ENCODE measurements at places on chromosomes 4 and X.

- DNase-seq: peak; percentile 48
Measured at GRCh38 chr4:153151535-153152455, 52.4 kb upstream of the TRIM2 start.

DNA sequence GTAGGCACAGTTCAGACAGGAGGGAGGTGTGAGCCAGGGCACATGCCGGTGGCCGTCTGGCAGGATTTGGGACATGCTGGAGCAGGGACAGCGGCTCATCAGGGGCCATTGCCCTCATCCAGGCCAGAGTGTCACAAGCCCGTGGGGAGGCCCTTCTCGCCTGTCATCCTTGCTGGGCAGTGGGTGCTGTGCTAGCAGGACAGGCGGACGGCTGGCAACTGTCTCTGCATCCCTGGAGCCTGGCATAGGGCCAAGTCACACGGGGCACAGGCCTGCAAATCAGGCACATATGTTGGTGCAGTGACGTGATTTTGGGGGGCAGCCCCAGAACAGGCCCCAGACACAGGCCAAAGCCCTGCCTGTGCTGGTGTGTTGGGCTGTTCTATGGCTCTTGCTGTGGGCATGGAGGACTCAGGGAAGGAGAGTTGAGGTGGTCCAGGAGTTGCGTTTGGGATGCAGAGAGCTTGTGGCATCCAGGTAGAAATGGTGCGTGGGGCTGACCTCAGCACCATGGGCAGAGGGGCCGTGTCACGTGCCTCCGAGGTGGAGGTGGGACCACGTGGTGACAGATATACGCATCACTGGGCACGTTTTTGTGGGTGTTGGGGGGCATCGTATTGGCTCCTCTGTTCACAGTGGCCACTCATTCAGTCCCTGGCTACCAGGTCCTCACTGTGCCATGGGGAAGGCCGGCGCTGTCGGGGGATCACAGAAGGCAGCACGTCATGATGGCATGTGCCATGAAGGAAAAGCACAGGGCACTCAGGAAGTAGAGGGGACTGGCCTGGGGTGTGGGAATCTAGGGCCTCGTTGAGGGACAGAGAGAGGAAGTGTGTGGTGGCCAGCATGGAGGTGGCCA lies 14.6 kb upstream of the MSANTD1 start:
- no peak for DNase-seq

GRCh38 chrX:64205441-64205734 lies at the start of gene AMER1:
Gene AMER1 (minus strand): TSS chrX:64205708. CDS start chrX:64193286, 12,422 bp downstream.
- DNase-seq: peak; percentile 66

- no peak for DNase-seq
Measured at GRCh38 chr4:92307866-92308265, 4.1 kb downstream of the GRID2 start.

DNA sequence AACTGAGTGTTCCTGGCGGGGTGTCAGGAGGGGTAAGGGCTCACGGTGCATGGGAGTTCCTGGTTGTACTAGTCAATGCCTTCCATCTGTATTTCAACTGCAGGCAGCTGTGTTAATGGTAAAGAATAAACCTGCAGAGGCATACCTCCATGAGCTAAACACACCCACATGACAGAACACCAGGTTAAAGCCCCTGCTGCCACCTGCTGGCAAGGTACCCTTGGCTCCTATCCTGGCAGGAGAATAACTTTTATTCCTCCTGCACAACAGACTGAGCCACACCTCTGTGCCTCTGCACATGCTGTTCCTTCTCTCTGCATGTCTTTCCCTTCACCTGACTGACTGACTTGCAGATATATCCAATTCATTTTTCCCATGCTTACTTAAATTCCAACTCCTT lies 11.1 kb downstream of the ITIH6 start:
- peak; percentile 36 for DNase-seq

DNA sequence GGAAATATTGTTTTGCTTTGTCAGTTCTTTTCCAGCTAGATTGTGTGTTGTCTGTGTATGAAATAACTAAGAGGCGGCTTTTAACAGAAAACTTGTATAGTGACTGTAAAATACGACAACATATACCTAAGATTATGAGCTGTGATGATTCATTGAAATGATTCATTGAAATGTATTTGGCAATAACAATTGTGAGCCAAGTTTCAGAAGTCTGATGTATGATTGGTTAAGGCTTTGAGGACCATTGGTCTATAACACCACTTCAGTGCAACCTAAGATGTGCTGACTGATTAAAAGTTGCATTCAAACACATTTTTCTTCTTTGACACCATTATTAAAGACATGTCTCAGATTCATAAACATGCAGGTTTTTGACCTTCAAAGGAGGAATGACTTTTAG lies 76.6 kb downstream of the PTPN13 start:
- DNase-seq: peak; percentile 91

- DNase-seq: no peak
Measured at GRCh38 chr4:89119166-89119565, 7.8 kb downstream of the TIGD2 start.

DNA sequence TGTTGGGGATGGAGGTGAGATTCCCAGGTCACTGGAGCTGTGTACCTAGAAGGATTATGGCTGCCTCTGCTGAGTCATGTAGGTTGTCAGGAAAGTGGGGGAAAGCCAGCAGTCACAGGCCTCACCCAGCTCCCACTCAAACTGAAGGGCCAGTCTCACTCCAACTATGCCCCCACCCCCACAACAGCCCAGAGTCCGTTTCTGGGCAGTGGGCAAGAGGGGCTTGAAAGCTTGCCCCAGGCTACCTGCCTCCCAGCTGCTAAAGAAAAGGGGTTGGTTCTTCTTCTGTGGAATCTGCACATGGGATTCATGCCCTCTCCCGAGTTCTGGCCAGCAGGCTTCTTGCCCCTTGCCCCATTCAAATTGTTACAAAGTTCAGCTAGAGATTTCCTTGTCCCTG lies 116.0 kb upstream of the PGRMC2 start:
- no peak for DNase-seq

DNA sequence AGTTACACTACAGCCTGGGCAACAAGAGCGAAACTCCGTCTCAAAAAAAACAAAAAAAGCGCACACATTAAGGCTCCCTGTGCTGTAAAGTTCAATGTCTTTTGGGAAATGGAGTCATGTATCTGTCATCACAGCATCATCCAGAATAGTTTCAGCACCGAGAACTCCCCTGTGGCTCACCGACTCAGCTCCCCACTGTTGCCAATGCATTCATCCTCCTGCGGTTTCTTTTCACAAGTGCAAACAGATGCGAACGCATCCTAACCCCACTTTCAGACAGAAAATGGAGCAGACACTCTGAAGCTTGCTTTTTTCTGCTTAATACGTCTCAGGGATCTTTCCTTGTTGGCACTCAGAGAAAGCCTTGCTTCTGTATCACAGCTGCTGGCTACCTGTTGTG lies 13.8 kb upstream of the SH3TC1 start:
- peak; percentile 94 for DNase-seq

GRCh38 chr4:3340700-3341083 lies 47.9 kb downstream of the RGS12 start:
- DNase-seq: peak; percentile 21

DNA sequence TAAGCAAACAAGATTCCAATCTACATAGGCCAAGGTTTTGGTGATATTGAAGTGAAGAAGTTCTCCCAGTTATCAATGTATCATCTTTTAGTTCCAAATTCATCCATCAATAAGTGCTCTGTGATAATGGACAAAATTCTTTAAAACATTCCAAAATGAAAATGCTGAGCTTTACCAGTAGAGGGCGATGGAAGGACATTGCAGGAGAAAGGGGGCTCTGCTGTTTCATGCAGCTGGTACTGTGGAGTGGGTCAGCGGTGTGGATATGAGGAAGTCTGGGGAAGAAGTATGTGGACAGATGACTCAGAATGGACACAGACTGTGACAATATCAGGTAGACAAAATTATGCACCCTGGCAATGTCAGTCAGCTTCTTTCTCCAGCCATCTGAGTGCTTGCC lies 46.6 kb upstream of the HS6ST2 start:
- peak; percentile 2 for DNase-seq

DNA sequence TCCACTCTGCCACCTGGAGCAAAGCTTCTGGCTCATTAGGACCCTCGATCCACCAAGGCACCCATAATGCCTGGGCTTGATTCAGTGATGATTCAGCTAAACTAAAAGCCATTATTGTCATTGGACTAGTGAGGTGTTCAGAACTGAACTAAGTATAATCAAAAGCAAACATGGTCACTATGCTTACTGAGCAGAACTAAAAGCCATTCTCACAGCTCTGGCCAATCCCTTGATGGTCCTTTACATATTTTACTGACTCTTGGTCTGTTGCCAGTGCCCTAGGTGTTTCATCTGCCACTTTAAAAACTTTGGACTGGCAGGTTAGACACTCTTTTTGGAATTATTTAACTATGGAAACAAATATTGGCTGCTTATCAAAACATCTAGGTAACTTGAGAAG lies 703.5 kb downstream of the FAT4 start:
- DNase-seq: no peak

DNA sequence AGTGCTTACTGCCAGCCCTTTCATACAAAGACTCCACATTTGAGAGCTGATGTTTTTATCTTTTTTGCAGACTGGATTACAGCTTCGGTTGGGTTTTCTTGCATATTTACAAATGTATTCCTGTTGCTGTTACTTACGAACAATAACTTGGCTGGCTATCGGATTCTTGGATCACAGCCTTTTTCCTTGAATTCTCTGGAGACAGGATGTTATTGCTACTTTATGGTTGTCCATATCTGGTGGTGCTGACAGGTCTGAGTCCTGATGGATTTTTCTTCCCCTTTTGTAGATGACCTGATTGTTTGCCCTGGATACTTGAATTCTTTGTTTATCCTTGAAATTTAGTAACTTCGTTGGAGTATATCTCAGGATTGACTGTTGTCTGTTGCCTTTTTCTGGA lies 77.7 kb downstream of the PDK3 start:
- DNase-seq: no peak

DNA sequence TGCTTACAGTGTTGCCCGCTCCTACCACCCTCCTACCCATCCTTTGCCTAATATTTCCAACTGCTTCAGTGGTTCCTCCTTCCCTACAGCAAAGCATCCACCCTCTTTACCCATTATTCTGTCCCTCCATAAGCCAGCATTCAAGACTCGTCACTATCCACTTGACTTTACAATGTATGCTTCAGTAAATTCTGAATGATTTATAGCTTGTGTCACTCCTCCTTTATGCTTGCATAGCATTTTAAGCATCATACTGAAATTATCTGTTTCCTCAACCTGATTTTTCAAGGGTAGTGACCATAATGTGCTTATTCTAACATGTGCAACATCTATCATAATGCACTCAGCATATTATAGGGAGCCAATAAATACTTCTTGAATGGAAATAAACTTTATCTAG lies 365.5 kb downstream of the RAB28 start:
- DNase-seq: no peak

DNA sequence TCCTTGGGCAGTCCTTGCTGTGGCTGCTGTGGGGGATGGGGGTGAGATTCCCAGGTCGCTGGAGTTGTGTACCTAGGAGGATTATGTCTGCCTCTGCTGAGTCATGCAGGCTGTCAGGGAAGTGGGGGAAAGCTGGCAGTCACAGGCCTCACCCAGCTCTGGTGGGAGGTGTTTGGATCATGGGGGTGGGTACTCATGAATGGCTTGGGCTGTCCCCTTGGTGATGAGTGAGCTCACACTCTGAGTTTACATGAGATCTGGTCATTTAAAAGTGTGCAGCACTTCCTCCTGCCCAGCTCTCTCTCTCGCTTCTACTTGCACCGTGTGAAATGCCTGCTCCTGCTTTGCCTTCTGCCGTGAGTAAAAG lies 24.6 kb upstream of the PDLIM3 start:
- DNase-seq: peak; percentile 91

DNA sequence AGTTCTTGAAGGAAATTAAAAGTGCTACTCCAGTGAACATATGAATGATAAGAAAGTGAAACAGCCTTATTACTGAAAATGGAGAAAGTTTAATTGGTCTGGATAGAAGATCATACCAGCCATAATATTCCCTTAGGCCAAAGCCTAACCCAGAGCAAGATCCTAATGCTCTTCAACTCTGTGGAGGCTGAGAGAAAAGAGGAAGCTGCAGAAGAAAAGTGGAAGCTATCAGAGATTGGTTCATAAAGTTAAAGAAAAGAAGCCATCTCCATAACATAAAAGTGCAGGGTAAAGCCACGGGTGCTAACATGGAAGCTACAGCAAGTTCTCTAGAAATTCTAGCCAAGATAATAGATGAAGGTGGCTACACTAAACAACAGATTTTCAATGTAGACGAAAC lies 85.5 kb upstream of the ATOH1 start:
- no peak for DNase-seq

GRCh38 chr4:166662266-166662843 lies 571.9 kb downstream of the SPOCK3 start:
- peak; percentile 32 for DNase-seq

DNA sequence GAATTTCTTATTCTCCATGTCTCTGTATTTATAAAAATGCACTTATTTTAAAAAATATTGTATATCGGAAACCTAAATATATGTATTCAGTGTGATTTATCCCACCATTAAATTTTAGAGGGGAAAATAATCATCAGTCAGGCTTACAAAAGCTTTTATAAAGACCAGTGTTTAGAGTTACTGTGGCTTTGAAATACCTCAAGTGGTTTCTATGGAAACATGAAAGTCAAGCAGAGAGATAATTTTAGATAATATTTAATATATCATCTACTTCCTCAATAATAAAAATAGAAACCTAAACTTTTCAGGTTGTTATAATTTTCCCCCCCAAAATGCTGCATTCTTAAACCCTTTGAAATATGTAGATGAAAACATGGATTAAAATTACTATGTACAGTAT lies 332.9 kb upstream of the PITX2 start:
- DNase-seq: no peak

- DNase-seq: no peak
Measured at GRCh38 chrX:16659321-16659720, 9.4 kb downstream of the S100G start.

DNA sequence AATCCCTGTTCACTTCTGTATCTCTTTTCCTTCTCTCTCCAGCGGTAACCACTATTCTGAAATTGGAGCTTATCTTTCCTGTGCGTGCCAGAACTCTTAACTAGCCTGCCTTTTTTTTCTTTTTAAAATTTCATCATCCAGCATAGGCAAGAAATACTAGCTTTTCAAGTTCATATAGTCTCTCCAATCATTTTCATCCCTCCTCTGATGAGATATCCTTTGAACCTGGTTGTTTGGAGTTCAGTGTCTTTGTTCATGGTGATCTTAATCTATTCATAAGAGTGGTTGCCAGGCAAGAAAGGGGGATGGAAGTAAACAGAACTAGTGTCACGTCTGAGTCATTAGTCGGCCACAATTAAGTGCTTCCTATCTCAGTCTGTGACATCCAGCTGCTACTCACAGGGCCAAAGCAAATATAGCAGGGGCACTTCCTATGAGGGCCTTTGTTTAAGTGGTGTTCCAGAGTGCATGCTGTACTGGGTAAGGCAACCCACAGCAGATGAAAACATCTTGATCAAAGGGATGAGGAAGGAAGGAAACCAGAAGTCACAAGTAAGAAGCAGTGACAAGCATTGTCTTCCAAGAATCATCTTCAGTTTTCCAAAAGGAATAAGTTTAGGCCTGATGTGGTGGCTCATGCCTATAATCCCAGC lies 56.4 kb upstream of the XIAP start:
- DNase-seq: peak; percentile 85

Data from epithelial cell of esophagus (primary cell).